ENCODE measurements at places on chromosomes 6 and 20.

- H3K36me3 ChIP-seq = no peaks in the 10 kb centered on the region
- no peaks in the 10 kb centered on the region for H3K4me1 ChIP-seq
- no peak overlapping the region for H3K4me3 ChIP-seq
These were observed 1017.3 kb downstream of the KIF16B start for GRCh38 chr20:15555913-15556312.

GRCh38 chr20:57524511-57525176, at the start of gene CTCFL:
Gene CTCFL (minus strand): TSS chr20:57525140. CDS start chr20:57524205, 935 bp downstream.
- no peak within 1 kb of the TSS for H3K27ac ChIP-seq
- DNase-seq = no peak
- no peaks in the 10 kb centered on the region for H3K27me3 ChIP-seq
- no peaks in the 10 kb centered on the region for H3K4me1 ChIP-seq
- H3K4me3 ChIP-seq = no peak within 1 kb of the TSS

DNA sequence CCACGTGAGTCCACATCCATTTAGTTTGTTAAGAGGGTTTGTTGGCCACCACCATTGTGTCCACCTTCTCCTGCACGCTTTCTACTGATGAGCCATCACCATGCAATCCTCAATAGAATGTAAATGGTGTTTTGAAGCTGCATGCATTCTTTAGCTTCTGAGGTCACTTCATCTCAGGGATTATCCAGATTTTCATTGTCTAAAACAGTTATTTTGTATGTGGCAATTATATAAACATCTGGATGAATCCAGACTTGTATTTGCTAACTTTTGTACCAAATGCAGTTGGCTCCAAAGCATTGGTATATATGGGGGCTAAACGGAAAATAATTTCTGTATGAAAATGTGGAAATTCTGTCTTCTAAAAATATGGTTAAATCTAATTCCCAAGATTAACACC, 231.2 kb upstream of the ARID1B start:
- DNase-seq = no peak
- no peaks in the 10 kb centered on the region for H3K27me3 ChIP-seq
- H3K27ac ChIP-seq = no peak overlapping the region
- H3K4me3 ChIP-seq = no peak overlapping the region
- no peaks in the 10 kb centered on the region for H3K36me3 ChIP-seq

- DNase-seq = no peak
- no peaks in the 10 kb centered on the region for H3K4me1 ChIP-seq
- peaks cover 2% of the 10 kb centered on the region for H3K27me3 ChIP-seq
- no peak overlapping the region for H3K27ac ChIP-seq
These were observed 127.0 kb upstream of the MAFB start for GRCh38 chr20:40816039-40816352.

- peak overlapping the region; percentile 79 for H3K27ac ChIP-seq
- no peaks in the 10 kb centered on the region for H3K27me3 ChIP-seq
- DNase-seq = no peak
- H3K36me3 ChIP-seq = no peaks in the 10 kb centered on the region
- H3K4me1 ChIP-seq = peaks cover 94% of the 10 kb centered on the region
These were observed 11.9 kb downstream of the NT5E start for GRCh38 chr6:85461798-85462170.

DNA sequence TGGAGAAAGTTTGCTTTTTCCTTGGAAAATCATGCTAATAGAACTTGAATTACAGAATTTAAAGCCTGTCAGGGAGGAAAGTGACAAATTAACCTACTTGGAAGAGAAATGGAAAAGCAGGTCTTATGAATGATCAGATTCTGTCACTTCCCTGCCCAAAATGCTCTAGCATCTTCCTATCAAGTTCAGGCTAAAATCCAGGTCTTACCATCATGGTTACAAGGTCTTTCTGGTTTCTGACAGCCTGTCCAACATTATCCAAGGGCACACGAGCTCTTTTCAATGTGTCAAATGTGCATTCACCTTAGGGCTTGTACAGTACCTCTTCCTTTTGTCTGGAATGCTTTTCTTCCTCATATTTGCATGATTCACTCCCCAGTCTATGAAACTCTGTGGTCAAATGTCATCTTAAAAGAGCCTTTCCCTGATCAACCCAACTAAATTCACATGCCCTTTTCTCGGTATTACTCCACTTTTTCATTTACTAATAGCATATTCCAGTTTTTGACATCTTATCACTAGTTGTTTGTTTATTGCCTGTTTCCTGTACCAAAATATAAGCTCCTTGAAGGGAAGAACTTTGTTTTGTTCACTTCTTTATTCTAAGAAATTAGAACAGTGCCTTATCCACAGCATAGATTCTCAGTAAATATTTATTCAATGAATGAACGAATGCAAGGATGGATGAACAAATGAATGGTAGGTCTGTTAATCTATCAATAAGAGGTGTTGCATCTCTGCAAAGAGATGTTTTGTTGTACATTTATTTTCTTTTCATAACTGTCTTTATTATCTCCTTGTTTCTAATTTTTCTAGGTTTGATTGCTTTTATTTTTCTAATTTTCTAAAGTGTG, 139.5 kb downstream of the BCAS1 start:
- H3K27ac ChIP-seq = peak overlapping the region; percentile 89
- H3K27me3 ChIP-seq = no peaks in the 10 kb centered on the region
- H3K4me1 ChIP-seq = peaks cover 55% of the 10 kb centered on the region
- DNase-seq = no peak
- H3K36me3 ChIP-seq = no peaks in the 10 kb centered on the region

DNA sequence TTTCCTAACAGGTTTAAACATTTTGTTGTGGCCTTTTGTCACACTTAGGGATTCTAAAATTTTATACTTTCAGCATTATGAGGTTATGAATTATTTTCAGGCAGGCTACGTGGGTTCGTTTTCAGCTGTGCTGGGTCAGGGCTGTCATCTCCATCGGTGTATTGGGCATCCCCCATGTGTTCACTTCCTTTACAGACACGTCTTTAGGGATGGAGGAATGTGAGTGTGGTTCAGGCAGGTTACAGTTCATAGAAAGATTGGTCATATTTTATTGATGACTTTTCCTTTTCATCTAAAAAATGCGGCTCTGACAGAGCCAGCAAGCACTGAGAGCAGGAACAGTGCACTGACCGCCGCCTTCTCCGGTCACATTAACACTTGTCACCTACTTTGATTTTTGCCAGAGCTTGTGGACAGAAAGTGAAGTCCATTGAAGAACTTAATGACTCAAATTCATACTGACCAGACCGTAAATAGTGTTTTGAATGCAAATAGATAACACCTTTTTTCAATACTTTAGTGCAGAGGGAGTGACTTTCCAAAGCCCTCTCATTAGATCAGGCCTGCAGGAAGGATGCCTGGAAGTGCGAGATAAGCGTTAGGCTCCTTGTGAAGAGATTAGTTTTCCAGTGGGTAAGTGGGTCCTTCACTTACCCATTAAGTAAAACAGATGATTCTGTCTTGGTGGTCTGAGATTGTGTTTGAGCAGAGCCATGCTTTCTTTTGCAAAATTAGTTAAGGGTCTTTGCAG, 113.1 kb downstream of the TIAM2 start:
- no peaks in the 10 kb centered on the region for H3K36me3 ChIP-seq

DNA sequence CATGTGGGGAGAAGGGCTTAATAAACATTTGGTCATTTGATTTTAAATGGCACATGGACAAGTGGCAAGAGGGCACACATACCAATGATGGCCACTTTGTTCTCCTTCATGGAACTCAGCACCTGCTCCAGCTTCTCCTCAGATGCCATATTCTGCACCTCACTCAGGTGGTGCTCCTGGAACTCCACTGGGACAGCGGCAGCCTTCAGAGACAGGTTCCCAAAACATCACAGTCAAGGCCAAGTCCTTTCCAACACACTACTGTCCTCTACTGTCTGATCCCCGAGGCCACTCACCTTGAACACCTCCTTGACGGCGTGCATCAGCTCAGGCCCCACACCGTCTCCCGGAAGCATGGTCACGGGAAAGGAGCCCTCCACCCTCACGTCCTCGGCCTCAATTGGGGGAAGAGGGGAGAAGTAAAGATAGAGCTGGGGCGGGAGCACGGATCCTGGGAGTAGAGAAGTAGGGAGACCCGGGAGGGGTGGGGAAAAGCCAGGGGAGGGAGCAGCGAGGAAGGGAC, 591 bp downstream of the IDH3B start:
- peaks cover 9% of the 10 kb centered on the region for H3K4me1 ChIP-seq
- no peak for DNase-seq
- peak overlapping the region; percentile 99 for H3K27ac ChIP-seq

GRCh38 chr6:73614802-73615201, 39.0 kb downstream of the SLC17A5 start:
- no peak for DNase-seq
- H3K4me1 ChIP-seq = peaks cover 8% of the 10 kb centered on the region
- no peak overlapping the region for H3K27ac ChIP-seq
- no peak overlapping the region for H3K4me3 ChIP-seq
- H3K36me3 ChIP-seq = no peaks in the 10 kb centered on the region

- H3K27ac ChIP-seq = no peak overlapping the region
- no peak for DNase-seq
- H3K4me3 ChIP-seq = no peak overlapping the region
- H3K36me3 ChIP-seq = no peaks in the 10 kb centered on the region
- no peaks in the 10 kb centered on the region for H3K27me3 ChIP-seq
These were observed 33.1 kb upstream of the SEC63 start for GRCh38 chr6:107991061-107991460.

DNA sequence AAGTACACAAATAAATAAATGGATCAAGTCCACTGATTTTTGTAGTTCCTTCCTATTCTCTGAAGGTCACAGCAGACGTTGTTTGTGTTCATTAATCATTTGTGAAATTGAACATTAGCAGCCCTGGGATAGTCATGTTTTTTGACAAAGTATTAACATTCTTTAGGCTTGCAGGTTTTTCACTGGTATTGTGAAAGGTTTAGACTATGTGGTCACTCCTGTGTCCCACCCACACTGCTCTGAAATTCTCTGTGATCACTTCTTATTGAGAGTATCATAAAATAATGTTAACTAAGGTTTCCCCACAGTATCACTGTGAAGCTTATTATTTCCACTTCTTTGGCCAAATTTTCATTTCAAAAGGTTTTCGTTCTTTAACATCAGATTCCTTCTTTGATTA, 3.5 kb downstream of the FAM83B start:
- H3K4me3 ChIP-seq = no peak overlapping the region
- peaks cover 35% of the 10 kb centered on the region for H3K27me3 ChIP-seq
- H3K36me3 ChIP-seq = no peaks in the 10 kb centered on the region
- peaks cover 4% of the 10 kb centered on the region for H3K4me1 ChIP-seq
- no peak for DNase-seq

GRCh38 chr20:51637241-51637640, 94.7 kb upstream of the NFATC2 start:
- no peak overlapping the region for H3K27ac ChIP-seq
- H3K27me3 ChIP-seq = no peaks in the 10 kb centered on the region
- H3K36me3 ChIP-seq = no peaks in the 10 kb centered on the region
- peaks cover 4% of the 10 kb centered on the region for H3K4me1 ChIP-seq

DNA sequence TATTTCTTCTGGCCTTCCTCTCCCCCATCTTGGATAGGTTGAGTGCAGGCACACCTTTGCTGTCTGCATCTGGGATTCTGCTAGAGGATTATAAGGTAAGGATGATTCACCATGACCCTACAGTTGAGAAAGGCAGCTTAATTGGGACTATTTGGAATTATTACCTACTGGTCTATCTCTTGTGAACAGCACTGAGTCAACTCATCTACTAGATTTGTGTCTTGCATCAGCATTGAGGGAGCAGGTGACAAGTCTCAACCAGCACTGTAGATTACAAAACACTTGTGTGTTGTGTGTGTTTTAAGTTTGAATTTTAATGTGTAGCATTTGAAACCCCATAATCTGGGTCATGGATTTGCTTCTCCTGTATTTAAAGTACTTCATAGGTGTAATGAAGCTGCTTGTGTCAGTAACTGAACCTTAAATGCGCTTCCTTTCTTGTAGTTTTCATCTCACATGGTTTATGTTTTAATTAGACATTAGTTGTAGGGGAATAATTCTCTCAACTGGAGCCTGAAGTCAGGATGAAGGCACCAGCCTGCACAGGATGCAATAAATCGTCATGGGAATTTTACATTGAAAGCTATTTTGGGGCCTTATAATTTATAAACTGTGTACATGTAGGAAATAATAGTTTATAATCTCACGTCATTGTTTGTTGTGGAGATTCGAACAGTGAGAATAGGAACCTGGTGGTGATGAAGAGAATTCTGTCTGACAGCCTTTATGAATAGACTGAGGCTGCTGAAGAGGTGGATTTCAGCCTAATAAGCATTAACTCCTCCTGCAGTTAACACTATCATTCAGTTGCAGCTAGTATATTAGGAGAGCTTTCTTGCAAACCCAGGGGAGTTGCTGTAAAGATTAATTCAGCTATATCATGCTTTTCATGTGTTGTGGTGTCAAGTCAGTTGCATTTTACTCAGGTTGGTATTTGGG, 125.1 kb downstream of the JARID2 start:
- H3K27me3 ChIP-seq = no peaks in the 10 kb centered on the region
- H3K36me3 ChIP-seq = no peaks in the 10 kb centered on the region
- H3K27ac ChIP-seq = no peak overlapping the region
- no peak for DNase-seq
- H3K4me1 ChIP-seq = no peaks in the 10 kb centered on the region

DNA sequence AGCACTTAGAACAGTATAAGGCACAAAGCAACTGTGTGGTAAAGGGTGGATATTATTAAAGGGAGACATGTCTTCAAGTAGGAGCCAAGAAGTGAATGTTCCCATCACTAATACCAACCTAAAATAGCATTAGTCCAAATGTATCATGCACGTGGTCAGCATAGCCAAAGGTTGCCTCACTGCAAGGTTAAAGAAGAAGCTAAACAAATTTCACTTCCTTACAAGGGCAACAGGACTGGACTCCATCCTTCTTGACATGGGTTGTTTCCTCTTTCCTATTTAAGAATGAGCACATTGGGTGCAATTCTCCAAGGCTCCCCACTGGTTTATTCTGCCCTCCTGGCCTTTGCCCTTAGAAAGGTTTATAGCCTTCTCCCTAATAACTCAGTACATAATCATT, 186.7 kb downstream of the PHACTR1 start:
- H3K36me3 ChIP-seq = no peaks in the 10 kb centered on the region
- no peaks in the 10 kb centered on the region for H3K4me1 ChIP-seq
- H3K27ac ChIP-seq = no peak overlapping the region
- no peak overlapping the region for H3K4me3 ChIP-seq

DNA sequence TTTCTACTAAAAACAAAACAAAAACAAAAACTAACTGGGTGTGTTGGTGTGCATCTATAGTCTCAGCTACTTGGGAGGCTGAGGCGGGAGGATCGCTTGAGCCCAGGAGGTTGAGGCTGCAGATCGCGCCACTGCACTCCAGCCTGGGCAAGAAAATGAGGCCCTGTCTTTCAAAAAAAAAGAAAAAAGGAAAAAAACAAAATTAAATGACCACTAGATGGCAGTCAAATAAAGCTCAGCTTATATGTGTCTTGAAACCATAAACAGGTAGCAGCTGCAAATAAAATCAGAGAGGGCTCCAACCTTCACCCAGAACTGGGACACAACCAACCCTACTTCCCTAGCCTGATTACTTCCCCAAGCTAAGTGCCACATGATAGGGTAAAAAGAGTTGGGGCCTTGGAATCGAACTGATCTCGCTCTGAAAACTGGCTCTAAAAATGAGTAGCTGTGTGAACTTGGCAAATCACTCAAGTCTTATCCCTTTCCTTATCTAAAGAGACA, 67.1 kb upstream of the ADGRF4 start:
- no peak overlapping the region for H3K4me3 ChIP-seq
- H3K36me3 ChIP-seq = no peaks in the 10 kb centered on the region

GRCh38 chr20:8389381-8390036, 257.4 kb downstream of the PLCB1 start:
- H3K4me3 ChIP-seq = no peak overlapping the region
- no peaks in the 10 kb centered on the region for H3K27me3 ChIP-seq
- no peak overlapping the region for H3K27ac ChIP-seq
- peak; percentile 1 for DNase-seq
- H3K4me1 ChIP-seq = no peaks in the 10 kb centered on the region
- H3K36me3 ChIP-seq = no peaks in the 10 kb centered on the region

- no peak for DNase-seq
- peaks cover 3% of the 10 kb centered on the region for H3K27me3 ChIP-seq
- no peaks in the 10 kb centered on the region for H3K4me1 ChIP-seq
These were observed 68.2 kb downstream of the TBC1D7 start for GRCh38 chr6:13260101-13260598.

Measured in Panc1 (cell line).